Cardiac fibroblast (primary cell): ENCODE measurements at places on chromosomes 12 and 14.

- DNase-seq: no peak
These were observed 3.2 kb downstream of the SERPINA9 start for GRCh38 chr14:94472842-94473241.

- no peak for DNase-seq
These were observed 400.5 kb downstream of the ADAMTS20 start for GRCh38 chr12:43151441-43151981.

- DNase-seq: no peak
These were observed 128.4 kb upstream of the NCOR2 start for GRCh38 chr12:124695861-124696260.

GRCh38 chr12:41419131-41419893 is 231.2 kb downstream of the PDZRN4 start:
- DNase-seq: no peak

DNA sequence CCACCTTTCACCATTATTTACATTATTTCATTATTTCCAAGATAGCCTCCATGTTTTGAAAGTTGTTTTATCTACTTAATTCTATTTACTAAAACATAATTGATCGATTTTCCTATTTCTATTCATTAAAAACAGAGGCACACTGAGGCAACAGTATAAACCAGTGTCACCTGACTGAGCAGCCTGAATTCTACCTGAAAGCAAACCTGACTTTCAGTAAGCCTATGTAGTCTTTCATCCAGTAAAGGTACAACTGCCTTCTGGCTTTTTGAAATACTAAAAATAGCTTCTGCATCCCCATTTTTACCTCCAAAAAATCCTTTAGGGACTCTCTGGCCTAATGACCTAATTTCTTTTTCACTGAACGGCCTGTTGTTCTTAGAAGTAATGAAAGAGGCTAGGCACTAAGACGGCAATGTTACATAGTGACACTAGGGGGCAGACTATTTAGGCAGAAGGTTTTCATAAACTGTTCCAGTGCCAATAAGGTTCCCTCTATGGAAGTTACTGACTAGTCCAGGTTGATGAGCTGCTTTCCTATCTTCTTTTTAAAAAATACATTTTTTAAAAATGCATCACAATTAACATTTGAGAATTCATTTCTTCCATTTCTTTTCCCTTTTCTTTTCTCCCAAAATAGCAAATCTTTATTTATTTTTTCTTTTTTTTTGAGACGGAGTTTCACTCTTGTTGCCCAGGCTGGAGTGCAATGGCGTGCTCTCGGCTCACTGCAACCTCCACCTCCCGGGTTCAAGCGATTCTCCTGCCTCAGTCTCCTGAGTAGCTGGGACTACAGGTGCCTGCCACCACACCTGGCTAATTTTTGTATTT is 17.5 kb downstream of the ANAPC5 start:
- peak; percentile 85 for DNase-seq

- DNase-seq: no peak
These were observed 874.4 kb downstream of the SLC6A15 start for GRCh38 chr12:84038242-84038641.

GRCh38 chr14:90560991-90561390 is 164.2 kb downstream of the CALM1 start:
- no peak for DNase-seq
